ENCODE measurements at places on chromosomes 2 and 18.

GRCh38 chr2:206670531-206671319 lies 28.4 kb downstream of the FAM237A start:
- DNase-seq = no peak

DNA sequence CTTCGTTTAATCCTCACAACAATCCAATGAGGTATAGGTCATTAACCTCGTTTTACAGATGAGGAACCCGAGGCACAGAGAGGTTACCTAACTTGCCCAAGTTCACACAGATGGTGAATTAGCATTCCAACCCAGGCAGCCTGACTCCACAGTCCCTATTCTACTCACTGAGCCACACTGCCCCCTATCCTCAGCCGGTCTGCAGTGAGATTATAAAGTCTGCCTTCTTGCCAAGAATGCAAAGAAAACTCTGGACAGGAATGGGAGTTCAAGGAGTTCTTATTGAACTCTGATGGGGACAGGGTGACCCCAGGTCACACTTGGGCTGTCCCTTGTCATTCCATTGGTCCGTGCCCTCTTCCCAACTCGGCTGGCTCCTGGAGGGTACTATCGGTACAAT lies 118.1 kb upstream of the MSH6 start:
- DNase-seq = no peak

DNA sequence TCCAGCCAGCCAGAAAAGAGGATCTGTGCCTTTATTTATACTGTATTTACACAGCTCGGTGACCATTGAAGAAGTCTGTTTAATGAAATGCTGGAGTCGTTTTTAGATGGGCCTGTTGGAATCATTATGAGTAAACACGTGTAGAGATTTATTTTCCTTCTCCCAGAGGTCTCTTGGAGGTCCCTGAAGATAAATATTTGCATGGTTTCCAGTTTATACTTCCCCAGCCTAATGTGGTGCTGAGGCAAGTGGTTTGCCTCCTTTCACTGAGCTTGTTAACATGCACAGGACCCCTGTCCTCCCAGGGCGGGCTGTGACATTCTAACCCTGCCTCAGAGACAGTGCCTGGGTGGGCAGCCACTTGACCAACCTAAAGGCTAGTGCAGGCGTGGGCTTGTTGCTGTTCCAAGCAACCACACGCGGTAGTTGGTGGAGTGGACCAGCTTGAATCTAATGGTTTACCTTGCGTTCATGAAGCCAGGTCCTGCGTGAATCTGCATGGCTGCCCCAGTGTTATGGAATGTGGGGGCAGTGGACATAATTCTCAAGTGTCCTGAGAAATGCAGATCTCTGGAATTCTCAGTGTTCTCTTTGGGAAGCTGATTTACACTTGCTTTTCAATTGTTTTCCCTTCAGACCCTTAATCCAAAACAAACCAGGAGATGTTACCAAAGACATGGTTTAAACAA lies 130.2 kb upstream of the DLX2 start:
- DNase-seq = no peak

DNA sequence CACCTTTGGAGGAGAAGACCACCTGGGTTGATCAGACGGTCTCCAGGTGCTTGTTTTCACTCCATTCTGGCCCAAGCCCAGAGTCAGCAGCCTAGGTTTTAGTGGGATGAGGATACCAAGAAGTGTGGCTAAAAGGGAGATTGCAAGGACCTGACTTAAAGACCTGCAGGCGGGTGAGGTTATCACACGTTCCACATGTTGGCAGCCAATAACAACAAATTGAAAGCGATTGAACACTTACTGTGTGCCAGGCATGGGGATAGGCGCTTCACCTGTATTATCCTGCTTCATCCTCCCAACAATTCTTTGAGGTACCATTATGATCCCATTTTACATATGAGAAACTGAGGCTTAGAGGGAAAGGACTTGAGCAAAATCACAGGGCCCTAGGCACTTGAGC lies 5.0 kb downstream of the ARL4C start:
- DNase-seq = peak; percentile 48

DNA sequence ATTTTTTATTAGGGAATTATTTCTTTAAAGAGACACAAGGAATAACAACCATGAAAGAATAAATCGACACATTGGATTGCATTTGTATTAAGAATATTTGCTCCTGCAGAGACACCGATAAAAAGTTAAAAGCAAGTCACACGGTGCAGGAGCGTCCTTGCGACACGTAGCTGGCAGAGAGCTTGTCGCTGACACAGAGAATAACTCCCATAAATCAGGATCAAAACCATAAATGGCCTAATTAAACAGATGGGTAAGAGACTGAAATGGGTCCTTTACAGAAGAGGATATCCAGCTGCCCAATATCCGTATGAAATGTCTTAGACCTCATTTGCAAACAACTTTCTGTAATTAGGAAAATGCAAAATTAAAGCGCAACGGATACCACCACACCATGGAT lies 126.1 kb upstream of the SNTG2 start:
- DNase-seq = no peak

DNA sequence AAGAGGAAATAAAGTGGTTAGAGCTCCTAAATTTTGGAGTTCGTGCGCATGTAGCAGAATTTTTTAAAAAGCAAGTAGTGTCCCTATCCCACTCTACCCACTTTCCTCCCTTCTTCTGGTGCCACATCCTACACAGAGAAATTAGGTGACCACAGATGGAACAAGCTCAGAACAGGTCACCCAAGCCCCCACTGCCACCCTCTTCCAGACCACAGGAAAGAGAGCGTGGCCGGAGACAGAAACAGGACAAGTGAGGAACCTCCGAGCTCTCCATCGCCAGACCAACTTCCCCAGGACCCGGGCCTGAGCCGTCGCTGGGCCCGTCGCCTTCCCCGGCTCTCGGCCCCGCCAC lies 433 bp downstream of the NPC1 start:
- DNase-seq = no peak

GRCh38 chr18:51513517-51513916 lies 316.0 kb upstream of the MEX3C start:
- DNase-seq = no peak

DNA sequence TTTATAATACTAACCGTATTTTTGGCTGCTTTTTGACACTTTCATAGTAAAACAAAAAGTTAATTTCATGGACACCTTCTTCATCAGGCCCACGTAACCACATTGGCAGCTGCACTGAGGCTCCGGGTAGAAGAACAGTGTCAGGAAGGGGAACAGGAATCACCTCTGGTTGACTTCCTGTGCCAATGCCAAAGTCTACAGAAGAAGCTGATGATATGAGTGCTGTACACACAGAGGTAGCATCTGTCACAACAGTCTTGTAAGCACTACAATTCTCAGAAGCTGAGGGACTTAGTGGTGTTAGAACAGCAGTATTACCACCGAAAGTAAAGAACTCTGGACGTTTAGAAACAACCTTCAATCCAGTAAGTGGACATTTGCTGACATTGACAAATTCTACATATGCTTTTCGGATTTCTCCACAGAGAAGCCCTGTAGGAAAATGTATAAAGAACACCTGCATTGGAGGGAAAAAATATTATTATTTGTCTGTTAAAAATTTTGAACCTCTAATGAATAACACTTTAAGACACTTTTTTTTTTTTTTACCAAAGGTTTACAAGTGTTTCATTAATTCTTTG lies 85.3 kb downstream of the TRAPPC8 start:
- no peak for DNase-seq

- no peak for DNase-seq
Observed at GRCh38 chr2:226295123-226295522, 504.5 kb downstream of the IRS1 start.

DNA sequence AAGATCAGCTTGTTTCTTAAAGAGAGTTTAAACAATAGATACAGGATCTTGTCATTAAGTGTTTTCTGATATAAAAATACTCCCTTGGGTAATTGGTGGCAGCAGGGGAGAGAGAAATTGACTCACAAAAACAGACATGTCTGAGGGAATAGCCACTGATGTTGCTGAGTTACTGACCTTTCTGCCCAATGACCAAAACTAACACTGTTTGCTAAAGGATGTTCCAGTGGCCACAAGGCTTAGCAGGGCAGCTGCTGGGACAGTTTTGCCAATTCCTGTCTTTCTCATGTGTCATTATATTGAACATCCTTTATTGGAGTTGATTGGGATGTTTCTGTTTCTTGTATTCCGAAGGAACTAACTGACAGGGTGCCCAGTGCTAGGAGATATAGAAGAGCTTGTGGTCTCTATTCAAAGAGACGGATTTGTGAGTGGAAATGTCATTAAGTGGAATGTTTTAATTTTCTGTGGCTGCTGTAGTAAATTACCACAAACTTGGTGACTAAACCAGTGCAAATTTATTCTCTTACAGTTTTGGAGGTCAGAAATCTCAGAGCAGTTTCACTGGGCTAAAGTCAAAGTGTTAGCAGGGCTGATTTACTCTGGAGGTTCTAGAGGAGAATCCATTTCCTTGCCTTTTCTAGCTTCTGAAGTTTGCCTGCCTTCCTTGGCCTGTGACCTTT lies 124.8 kb upstream of the RMDN2 start:
- DNase-seq = no peak

- peak; percentile 32 for DNase-seq
Observed at GRCh38 chr2:238097988-238098871, 1.9 kb upstream of the ESPNL start.

DNA sequence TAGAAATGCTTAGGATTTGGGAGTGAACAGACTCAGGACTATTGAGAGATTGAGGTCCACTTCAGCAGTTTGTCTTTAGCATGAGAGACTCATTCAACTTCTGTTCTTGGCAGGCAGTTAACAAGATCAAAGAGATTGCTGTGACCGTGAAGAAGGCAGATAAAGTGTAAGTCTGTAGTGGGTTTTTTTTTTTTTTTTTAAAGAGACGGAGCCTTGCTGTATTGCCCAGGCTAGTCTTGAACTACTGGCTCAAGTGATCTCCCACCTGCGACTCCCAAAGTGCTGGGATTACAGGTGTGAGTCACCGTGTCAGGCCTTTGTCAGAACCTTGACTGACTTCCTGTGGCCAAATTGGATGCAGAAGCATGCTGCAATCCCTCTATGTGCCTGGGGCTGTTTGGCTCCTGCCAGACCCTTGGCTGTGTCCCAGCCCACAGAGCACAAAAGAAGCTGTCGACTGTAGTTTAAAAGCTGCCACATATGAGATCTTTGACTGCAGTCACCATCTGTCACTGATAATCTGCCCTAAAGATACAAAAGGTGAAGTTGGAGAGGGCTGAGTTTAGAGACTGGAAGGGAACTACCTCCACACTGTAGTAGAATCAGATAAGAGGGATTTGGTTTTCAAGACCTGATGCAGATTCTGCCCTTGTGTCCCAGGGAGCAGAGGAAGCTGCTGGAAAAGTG lies 9.9 kb downstream of the CCT7 start:
- no peak for DNase-seq

GRCh38 chr2:51812138-51812866 lies 780.4 kb upstream of the NRXN1 start:
- no peak for DNase-seq

All from CD4-positive, alpha-beta T cell treated with Interleukin-10 for 1 hour (primary cell).